ENCODE measurements at places on chromosomes 1 and 21. TPM values are rescaled to one million over a fixed set of nuclear protein-coding genes. Genes with fewer than 3 reads are reported as not detected.

Gene SPRR2D
- not detected for total RNA-seq

Gene ID3
- 15.1 TPM for total RNA-seq

Gene CRYZ
- total RNA-seq = 6.9 TPM

Gene FAM72C
- 1.9 TPM for total RNA-seq

Gene NPHS2
- total RNA-seq = not detected

Gene LRRC8C
- total RNA-seq = 59.0 TPM
